ENCODE measurements at places on chromosomes 1 and 21. TPM values are rescaled to one million over a fixed set of nuclear protein-coding genes. Genes with fewer than 3 reads are reported as not detected.

DNA sequence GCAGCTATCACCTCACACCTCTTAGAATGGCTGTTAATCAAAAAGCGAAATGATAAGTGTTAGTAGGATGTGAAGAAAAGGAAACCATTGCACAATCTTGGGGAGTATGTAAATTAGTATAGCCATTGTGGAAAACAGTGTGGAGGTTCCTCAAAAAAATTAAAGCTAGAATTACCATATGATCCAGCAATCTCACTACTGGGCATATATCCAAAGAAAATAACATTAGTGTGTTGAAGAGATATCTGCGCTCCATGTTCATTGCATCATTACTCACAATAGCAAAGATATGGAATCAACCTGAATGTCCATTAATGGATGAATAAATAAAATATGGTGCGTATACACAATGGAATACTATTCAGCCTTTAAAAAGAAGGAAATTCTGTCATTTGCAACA is 68.9 kb downstream of the SNRPE start:
- no peak for DNase-seq

GRCh38 chr1:86149591-86149990 is 7.0 kb downstream of the COL24A1 start:
- no peak for DNase-seq

DNA sequence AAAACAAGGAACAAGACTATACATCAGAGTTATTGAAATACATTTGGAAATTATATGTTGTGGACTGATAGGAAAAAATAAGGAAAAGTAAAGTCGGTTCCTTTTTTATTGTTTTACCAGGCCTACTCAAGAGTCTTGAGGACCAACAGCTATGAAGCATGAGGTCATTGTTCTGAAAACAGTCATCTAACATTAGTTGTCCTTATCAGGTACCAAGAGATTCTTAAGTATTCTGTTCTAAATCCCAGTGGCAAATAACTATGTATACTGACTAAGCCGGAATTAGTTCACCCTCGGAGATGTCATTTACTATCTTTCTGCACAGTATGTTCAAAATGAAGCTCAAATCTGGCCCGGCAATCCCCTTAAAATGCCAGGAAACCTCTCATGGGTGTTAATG is 585 bp downstream of the ADGRL4 start:
- DNase-seq: no peak

Gene CNR2
- 0.14 TPM for polyA plus RNA-seq

DNA sequence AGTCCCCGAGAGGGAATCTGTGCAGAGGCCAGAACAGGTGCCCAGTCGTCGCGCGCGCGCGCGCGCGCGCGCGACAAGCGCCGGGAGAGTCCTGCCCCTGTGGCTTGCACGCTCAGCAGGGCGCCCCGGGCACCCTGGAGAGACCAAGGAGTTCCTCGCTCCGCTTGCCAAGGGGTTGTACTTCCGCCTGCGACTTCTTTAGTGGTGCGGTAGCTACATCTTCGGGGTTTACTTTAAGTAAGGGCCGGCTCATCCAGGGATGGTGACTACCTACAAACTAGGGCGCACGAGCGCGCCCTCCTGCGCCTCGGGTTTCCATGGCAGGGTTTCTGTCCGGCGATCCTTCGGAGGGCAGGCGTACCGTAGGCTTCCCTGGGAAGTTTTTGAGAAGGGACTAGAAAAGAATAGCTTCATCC is 1.4 kb downstream of the LHX4 start:
- no peak for DNase-seq

DNA sequence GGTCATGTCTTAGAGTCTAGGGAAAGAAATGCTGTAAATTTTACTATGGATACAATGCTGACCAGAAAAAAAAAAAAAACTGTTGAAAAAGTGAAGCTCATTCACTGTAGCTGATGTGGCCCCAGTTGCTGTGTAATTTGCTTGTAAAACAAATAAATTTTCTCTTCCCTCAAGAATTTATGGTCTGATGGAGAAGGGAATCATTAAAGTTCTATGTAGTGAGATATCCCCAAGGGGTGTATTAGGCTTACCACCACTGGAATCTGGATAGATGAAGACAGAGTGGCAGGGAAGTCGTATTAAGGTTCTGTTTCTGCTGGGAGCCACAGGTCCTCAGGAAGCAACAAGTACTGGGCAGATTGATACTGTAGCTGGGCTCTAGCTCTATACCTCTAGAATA is 860.0 kb downstream of the LTN1 start:
- no peak for DNase-seq

DNA sequence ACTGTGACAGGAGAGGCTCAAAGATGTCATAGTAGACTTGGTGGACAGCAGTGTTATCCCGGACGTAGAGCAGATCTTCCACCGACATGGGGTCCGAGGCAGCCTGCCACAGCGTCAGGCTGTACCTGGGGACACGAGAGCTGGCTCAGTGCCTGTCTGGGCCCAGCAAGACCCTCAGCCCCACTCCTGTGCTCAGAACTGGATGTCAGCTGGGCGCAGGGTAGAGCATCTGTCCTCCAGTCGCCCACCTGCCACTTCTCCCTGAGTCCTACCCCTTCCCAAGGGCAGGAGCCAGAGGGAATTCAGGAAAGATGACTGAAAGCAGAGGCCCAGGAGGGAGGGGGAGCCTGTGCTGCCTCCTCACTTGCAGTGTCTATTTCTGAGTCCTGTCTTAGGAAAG is 11.7 kb downstream of the FAM151A start:
- DNase-seq: no peak

- peak; percentile 45 for DNase-seq
Observed at GRCh38 chr1:88998716-88999115, 6.3 kb upstream of the KYAT3 start.

- DNase-seq: no peak
Observed at GRCh38 chr1:227541796-227542152, 21.6 kb upstream of the ZNF678 start.

Gene OSCP1
- polyA plus RNA-seq: 20.6 TPM

DNA sequence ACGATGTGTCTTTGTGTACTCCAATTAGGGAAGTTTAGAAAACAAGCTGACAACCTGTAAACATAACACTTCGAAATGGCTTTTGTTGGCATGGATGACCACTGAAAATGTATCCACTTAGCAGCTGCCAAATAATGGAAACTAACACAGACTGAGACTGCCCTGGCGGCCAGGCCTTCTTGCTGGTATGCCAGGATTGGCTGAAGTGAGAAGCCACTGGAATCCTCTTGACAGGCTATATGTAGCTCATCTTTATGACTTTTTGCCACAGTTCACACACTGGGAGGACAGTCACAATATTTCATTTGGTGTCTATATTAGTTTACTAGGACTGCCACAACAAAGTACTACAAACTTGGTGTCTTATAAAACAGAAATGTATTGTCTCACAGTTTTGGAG is 12.9 kb upstream of the CTBS start:
- DNase-seq: no peak

- no peak for DNase-seq
Observed at GRCh38 chr1:86993269-86993985, 79.0 kb downstream of the HS2ST1 start.

Gene MMP23B
- 28.4 TPM for polyA plus RNA-seq

GRCh38 chr1:214448536-214448935 is 102.9 kb downstream of the PTPN14 start:
- DNase-seq: no peak

- no peak for DNase-seq
Observed at GRCh38 chr1:57109247-57109646, 143.4 kb upstream of the C8B start.

DNA sequence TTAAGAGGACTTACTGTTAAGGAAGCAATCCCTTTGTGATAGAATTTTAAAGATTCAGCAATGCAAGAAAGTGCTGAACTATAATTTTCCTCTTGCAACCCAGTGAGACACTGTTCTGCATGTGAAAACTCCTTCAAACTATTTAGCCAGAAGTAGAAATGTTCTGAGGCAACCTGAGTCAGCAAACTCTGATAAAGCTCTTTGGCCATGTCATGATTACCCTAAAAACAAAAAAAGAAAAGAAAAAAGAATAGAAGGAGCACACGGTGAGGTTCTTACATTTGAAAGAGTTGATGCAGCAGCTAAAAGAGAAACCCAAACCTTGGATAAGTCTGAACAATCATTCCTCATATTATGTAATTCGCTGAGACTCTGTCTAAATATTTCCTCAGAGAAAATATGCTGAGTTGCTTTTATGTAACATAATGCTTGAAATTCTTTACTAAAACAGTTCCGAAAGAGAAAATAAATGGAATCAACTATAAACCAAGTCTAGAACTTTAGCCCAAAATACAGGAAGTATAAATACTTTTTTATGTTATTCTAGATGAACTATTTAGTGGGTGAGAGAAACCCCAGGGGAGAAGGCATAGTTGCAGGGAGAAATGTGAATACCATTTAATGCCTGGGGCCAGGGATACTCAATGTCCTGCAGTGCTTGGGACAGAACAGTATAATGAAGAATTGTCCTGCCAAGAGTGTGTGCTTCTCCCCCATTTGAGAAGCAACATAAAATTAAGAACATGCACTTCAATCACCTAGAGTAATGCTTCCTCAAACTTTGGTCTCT is 60.0 kb downstream of the INTS7 start:
- peak; percentile 2 for DNase-seq

Gene SLC5A9
- 6.7 TPM for polyA plus RNA-seq

GRCh38 chr1:55632058-55632457 is 416.9 kb upstream of the USP24 start:
- no peak for DNase-seq

Gene ETNK2
- polyA plus RNA-seq: 12.5 TPM

DNA sequence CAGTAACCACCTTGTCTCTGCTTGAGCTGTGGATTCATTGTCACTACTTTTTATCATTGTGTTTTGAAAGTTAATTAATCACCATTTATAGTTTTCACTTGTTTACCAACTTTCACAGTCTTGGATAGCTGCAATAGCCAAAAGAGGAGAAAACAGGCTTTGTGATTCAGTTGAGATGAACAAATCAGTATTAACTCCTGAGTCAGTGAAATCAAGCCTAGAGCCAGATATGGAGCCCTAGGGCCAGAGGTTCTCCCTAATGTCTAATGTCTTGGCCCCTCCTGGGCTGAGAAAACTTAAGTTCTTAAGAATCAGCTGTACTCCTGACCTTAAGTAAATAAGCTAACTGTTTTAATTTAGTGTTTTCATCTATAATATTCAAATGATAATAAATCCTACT is 228.8 kb downstream of the DNM3 start:
- DNase-seq: no peak

Gene S100A7A
- polyA plus RNA-seq: not detected

DNA sequence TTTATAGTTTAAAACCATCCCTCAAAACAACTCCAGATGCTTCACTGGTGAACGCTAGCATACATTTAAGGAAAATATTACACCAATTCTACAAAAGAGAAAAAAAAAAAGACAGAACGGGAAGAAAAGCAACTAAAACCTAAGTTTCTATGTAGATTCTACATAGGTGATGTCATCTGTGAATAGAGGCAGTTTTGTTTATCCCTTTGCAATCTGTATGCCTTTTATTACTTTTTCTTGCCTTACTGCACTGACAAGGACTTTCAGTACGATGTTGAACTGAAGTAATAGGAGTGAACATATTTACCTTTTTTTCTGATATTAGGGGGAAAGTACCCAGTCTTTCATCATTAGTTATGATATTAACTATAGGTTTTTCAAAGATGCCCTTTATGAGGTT is 101.7 kb upstream of the HAO2 start:
- no peak for DNase-seq

Measured in right lung (tissue), 10 donors.